ENCODE measurements at places on chromosomes 1 and 21.

DNA sequence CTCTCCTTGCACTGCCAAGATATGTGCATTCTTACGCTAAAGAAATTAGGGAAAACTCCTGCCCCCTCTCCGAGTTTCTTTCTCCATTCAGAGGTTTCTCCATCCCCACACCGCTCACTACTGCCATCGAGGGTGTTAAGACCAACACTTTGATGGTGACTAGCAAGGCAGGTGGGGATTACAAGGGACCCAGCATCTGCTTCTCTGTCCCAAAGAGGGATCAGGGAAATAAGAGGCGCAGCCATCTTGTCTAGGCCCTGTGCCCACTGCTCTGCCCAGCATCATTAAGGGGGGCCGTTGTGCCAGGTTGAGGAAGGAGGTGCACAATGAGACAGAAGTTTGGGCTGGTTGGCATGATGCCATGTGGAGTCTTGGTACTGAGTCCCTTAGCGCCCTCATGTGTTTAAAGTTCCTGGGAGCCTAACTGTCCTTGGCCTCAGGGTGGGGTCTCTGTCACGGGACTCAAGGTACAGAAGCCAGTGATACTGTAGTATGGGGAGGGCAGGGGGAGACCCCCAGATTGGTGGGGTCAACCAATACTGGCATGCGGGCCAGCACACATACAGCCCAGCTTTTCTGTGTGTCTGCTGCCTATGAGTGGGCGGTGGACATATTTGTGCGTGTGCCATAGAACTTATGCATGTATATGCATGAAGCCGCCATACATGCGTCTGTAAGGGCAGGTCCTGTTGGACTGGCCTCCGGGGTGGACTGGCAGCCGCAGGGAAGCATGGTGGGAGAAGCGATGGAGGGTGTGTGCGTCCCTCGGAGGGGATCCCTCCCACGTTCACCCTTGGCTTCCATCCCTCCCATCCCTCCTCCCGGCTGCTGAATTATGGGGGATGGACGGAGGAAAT, 5.5 kb downstream of the EFNA3 start:
- DNase-seq: no peak

GRCh38 chr1:3678361-3679097, 26.2 kb downstream of the TP73 start:
- no peak for DNase-seq

GRCh38 chr1:153919876-153920852, 2.6 kb downstream of the GATAD2B start:
- DNase-seq: no peak

GRCh38 chr1:62492521-62492920, 55.7 kb downstream of the USP1 start:
- DNase-seq: no peak

DNA sequence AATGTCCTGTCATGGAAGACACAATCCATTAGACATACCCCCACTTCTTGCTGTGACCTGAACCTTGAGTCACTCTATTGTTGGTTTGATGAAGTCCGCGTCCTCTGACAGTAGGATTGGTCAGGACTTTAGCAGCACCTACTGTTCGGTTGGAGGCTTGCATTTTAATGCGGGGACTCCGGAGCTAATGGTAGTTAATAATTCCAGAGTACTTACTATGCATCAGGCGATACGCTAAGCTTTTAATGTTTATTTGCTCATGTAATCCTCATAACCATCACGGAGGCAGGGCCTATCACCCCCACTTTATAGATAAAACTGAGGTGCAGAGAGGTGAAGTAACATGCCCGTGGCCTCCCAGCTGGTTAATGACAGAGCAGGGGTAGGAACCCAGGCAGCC, 7.9 kb upstream of the ELF3 start:
- no peak for DNase-seq

DNA sequence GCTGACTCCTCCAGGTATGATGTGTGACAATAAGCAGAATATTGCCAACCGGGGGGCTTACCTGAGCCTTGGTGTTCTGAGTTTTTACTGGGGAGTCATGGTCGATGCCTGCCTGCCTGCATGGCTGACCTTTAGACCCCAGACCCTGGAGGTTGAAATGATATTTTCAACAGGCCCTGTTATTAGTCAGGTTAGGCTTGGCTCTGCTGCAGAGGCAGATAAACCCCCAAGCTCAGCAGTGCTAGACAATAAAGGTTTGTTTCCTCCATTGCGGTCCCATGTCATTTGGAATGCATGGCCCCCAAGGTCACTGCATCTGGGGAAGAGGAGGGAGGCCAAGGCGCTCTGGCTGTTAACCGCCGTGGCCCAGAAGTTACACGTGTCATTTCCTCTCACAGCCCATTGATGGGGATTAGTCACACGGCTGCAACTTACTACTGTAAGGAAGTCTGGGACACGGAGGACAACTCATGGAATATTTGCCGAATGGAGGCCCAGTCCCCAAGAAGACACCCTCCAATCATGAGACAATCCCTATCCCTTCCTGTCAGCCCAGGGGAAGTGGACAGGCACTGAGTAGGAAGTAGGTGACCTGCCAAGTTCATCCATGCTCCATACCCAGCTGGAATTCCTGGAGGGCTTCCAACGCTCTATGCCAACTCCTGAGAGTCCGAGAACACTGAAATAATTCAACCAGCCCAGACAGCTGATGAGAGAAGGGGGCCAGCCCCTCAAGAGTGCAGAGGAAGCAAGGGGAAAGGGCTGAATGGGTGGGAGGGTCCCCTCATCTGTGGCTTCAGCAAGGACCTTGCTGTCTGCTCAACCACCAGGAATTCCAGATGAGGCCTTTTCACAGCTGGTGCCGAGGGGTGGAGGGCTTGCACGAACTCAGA, 97.3 kb downstream of the TAS1R2 start:
- DNase-seq: no peak

- no peak for DNase-seq
Observed at GRCh38 chr1:64685765-64686341, 59.0 kb upstream of the RAVER2 start.

GRCh38 chr1:226133504-226134123, 52.9 kb downstream of the ACBD3 start:
- DNase-seq: no peak

GRCh38 chr1:30635391-30635975, 87.9 kb downstream of the MATN1 start:
- DNase-seq: no peak

- no peak for DNase-seq
Observed at GRCh38 chr1:56081173-56081572, 498.2 kb downstream of the PLPP3 start.

- no peak for DNase-seq
Observed at GRCh38 chr1:52235646-52236045, 93.8 kb downstream of the ZFYVE9 start.

DNA sequence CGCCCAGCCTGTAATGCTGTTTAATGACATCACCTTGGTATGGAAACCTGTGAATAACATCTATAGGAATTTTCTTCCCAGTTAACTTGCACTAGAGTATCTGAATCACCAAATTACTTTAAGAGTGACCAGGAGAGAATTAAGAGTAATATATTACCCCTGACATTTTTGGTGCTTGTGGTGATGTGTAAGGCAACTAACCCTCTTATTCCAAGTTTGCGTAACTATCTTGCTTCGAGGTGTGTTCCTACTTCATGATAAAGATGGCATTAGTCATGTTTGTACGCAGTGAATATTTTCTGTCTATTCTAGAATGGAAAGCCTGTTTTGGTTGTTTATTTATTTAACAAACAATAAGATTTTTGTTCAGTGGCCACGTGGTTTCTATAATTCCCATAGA, 131.3 kb downstream of the ZP4 start:
- no peak for DNase-seq

GRCh38 chr1:11681071-11681771, at the start of gene MAD2L2:
Gene MAD2L2, minus strand, starts transcription at chr1:11681148. Its CDS starts 547 bp downstream, at chr1:11680601.
- peak; percentile 75 for DNase-seq

- DNase-seq: peak; percentile 14
Observed at GRCh38 chr1:177227978-177228692, 57.4 kb downstream of the BRINP2 start.

DNA sequence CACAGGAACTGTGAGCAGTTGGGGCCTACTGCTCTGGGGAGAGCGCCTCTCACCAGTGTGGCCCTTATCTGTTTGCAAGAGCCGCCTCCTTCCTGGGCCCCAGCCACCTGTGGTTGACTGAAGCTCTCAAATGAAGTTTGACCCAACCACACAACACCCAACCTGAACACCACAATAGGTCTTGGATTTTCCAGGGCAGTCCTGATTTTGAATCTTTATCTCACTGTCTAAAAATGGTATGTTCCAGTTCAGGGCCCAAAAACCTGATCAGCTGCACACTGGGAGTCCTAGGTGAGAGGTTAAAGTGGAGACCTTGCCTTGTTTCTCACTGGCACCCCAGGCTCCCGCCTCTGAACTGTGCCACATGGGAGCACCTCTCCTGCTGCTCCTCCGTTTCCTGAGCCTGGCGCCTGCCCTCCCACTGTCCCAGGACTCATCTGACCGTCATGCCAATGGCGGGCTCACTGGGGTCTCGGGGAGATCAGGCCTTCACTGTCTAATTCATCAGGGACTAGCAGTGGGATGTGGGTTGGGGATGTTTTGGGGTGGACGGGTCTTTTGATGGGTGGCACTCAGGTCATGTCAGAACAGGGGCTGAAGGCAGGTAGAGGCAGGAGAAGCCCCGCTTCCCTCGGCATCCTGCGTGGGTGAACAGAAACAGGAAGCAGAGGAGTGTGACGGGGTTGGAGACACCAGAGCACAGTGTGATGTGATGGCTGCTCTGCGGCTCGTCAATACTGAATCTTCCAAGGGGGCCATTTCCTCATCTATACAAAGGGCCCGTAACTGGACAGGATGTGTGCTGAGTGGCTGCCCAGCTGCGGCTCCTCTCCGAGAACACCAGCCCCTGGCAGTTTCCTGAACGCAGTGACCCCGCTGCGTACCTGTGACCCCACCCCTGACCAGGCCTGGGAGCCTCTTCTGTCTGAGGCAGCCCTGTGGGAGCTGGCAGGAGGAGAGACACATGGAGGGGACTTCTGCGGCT, 59.6 kb upstream of the ITPKB start:
- DNase-seq: no peak

DNA sequence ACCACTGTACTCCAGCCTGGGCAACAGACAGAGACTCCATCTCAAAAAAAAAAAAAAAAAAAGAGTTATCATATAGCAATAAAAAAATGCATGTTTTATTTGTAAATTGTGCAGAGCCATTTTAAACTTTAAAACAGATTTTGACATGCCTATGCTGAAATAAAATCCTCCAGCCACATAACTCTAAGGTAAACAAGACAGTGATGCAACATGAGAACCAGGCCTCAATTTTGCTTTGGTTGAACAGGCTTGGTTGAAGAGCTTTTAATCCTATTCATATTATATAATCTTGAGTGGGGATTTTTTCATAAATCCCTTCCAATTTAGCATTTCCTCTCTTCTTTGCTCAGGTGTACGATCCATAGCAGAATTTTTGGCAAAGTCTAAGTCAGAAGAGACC, 26.1 kb downstream of the ARMH1 start:
- peak; percentile 80 for DNase-seq

- DNase-seq: no peak
Observed at GRCh38 chr1:47465605-47466004, 27.8 kb downstream of the FOXD2 start.

DNA sequence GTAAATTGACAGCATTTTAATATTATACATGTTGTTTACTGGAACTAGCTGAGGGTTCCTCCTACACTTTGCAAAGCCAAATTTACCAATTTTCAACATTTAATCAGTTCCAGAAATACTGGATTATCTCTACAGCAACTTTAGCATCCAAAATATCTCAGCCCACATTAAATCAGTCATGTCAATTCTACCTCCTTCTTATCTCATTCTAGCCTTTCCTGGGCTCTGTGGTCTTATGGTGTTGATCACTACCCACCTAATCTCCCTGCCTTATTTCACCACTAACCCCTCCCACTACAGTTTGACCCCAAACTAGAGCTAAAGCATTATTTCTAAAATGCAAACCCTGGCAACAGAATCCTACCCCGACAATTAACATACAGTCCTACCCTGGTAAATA, 3.3 kb downstream of the OMA1 start:
- no peak for DNase-seq

GRCh38 chr1:29271724-29272123, 35.4 kb downstream of the PTPRU start:
- no peak for DNase-seq

DNA sequence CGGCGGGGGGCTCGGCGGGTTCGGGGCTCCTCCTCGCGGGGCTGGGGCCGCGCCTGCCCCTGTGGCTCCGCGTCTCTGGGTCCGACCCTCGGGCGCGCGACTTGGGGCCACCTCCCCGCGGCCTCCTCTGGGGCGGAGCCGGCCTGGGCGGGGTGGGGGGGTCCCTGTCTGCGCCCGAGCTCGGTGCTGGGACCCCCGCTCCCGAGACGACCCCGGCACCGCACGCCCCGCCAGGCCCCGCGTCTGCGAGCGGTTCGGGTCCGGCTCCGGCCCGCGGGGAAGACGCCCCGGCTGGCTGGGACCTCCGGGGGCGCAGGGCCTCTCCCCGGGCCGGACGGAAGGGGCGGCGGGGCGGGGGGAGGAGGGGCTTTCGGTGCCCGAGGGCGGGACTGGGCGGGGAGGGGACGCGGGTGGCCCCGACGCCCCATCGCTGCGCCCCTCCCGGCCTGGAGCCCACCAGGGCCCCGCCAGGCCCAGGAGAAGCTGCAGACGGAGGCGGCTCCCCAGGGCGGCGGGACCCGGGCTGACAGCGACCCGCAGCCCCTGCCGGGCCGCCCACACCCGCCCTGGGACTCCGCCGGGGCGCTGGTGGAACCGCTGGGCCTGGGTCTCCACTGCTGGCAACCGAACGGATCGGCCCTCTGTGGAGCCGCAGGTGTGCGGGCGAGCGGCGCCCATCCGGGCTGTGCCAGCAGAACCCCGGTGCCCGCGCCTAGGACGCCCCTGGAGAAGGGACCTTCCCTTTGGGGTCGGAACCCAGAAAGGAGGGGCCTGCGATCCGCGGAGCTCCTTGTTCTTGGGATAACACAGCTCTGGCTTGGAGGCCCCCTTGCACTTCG, 610 bp downstream of the COL6A2 start:
- DNase-seq: no peak

- DNase-seq: no peak
Observed at GRCh38 chr1:180183426-180183825, 28.8 kb downstream of the QSOX1 start.

- DNase-seq: peak; percentile 68
Observed at GRCh38 chr1:167716000-167716271, 5.8 kb upstream of the MPZL1 start.

DNA sequence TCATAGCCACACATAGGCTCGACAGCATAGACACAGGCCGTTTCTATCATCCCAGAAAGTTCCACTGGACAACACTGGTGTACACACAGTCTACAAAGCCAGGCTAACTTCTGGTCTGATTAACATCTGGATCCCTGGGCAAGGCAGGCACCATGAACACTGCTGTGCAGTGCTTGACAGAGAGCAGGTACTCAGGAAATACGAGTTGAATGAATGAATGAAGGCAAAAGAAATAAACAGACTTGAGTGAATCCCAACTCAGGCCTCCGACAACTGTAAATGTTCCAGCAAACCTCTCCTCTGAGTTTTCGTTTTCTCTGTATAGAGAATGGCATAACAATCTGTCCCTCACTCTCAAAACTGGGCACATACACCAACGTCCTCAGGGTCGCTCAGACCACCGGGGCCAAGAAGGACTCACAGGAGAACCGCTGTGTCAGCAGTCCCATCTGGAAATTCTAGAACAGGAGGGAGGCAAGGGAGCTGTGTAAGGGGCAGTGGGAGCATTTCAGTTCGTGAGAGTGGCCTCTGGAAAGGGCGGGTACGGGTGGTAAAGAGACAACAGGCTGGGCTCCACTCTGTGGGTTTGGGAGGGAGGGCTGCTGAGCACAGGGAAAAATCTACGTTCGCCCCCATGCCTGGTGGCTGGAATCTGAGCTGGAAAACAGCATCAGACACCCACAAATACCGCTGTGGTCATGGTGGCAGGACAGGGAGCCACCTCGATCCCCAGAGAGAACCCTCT, 15.1 kb upstream of the ECE1 start:
- DNase-seq: no peak
